ENCODE measurements at places on chromosomes 4 and X.

DNA sequence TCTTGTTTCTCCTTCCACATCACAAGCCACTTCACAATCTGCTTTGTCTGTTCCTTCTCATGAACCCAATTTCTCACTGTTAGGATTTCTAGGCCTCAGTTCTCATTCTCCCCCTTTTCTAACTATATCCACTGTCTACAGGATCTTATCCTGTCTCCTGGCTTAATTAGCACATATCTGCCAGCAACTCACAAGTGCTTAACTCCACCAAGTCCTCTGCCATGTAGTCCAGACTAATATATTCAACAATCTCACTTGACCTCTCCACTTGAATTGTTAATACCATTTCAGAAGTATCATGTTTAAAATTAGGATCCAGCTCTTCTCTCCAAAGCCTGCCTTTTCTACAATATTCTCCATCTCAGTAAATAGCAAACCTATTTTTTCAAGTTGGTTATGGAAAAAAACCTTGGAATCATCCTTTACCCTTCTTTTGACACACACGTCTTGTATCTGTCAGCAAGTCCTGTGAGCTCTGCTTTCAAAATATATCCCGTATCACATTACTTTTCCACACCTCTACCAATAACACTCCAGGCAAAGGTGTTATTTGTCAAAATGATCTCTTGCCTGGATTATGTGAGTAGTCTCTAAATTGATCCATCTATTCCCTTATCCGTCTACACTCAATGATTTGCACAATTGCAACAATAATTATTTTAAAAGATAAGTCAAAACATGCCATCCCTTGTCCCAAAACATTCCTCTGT is 127.2 kb upstream of the SLIT2 start:
- no peak for DNase-seq

- no peak for DNase-seq
Observed at GRCh38 chr4:78692822-78693170, 83.4 kb upstream of the BMP2K start.

DNA sequence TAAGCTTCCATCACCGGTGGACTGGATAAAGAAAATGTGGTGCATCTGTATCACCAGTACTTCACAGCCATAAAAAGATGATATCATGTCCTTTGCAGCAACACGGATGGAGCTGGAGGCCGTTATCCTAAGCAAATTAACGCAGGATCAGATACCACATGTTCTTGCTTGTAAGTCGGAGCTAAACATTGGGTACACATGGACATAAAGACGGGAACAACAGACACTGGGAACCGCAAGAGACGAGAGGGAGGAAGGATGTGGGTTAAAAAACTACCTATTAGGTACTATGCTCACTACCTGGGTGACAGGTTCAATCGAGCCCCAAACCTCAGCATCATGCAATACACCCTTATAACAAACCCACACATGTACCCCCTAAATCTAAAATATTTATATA is 16.3 kb upstream of the IDS start:
- DNase-seq, result no peak

DNA sequence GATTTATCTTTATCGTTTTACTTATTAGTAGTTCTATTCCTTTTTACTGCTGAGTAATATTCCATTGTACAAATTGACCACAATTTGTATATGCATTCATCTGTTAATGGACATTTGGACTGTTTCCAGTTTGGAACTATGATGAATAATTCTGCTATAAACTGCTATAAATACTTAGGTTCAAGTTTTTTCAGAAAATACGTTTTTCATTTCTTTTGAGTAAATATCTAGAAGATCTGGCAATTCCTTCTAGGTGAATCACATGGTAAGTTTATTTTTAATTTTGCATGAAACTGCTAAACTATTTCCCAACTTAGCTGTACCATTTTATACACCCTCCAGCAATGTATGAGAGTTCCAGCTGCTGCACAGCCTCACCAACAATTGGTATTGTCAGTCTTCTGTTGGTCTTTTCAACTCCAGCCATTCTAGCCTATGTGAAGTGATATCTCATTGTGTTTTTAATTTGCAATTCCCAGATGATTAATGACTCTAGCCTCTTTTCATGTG is 22.2 kb downstream of the LIN54 start:
- DNase-seq, result no peak

DNA sequence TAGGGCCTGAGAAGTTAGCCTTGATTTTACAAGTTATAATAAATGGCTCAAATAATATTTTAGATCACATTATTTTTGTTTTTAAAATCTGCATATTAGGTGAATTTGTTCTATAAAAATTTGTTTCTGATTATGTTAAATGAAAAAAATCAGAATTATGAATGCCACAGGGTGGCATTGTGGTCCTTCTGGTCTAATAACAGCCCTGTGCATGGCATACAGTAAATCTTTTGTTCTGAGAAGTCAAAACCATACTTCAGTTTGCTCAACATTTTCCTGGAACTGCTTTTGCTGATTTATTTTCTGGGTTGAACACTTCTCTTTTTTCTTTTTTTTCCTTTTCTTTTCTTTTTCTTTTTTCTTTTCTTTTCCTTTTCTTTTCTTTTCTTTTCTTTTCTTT is 101.0 kb upstream of the UBQLN2 start:
- no peak for DNase-seq

DNA sequence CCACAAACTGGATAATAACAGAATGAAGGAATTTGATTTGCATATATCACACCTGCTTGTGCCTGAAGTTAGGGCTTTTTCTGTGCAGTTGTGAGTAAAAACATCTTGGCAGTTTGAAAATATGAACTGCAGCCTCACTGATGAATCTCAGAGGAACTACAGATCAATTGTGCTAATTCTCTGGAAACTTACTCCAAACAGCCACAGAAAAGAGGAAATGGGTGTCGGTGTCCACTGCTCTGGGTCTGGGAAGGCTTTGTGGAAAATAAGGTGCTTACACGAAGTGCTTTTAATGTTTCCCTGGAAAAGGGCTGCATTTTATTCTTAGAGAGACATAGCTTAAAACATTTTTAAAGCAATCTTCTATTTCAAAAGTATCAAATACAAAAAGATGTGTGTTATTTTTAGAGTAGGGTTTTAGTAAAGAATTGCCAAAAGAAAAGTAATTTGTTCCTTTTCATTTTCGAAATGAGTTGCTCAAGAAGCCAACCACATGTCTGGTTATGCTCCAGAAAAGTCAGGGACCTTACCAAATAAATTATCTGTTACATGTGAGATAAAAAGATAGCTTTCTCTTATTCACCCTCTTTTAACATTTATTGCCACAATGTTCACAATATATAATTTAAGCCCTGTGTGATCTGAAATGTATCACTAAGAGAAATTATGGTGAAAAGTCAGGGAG is 240.1 kb downstream of the FRAS1 start:
- no peak for DNase-seq

DNA sequence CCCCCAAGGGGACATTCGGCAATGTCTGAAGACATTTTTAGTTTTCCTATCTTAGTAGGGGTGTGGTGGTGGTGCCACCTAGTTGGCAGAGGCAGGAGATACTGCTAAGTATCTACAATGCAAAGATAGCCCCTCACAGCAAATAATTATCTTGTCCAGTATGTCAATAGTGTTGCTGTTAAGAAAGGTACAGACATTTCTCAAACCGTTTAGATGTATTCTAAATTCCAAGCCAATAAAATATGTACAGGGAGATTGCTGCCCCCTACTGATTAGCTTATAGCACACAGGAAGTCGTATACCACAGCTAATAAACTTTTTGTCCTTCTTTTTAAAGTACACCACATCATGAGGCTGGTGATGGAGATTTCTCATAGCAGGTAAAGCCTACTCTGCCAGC is 260.5 kb downstream of the TMA16 start:
- DNase-seq, result no peak

GRCh38 chr4:8932884-8933283 is 61.2 kb upstream of the HMX1 start:
- DNase-seq, result no peak

- DNase-seq, result no peak
Observed at GRCh38 chrX:23575281-23575680, 92.0 kb upstream of the PRDX4 start.

- DNase-seq, result no peak
Observed at GRCh38 chr4:118942465-118942864, 53.8 kb downstream of the SYNPO2 start.

GRCh38 chr4:102809190-102809589 is 18.2 kb downstream of the UBE2D3 start:
- no peak for DNase-seq

- no peak for DNase-seq
Observed at GRCh38 chr4:118968005-118968404, 79.4 kb downstream of the SYNPO2 start.

DNA sequence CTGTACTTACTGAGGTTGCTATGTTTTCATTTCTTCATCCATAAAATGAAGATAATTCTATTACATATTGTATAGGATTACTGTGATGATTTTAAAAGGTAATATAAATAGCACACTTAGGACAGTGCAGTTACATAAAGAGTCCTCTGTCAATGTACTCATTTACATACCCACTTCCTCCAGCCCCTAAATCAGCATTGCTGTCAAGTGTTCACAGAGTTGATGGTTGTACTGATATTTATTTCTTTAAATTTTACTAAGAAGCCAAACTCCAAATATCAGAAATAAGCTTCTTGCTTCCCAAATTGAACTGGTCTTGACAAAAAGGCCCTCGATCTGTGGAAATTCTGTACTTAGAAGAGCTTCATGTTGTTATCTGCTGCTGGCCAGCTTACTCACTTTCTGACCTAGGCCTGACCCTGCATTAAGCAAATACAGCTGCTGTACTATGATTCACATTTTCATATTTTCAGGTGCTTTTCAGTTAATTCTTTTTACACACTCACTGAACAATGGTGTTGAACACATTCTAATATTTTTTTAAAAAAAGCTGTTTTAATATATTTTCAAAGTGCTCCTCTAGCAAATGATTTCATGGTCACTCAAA is 259.6 kb downstream of the UNC5C start:
- no peak for DNase-seq

GRCh38 chr4:85986266-85986665 is 373.6 kb downstream of the MAPK10 start:
- DNase-seq, result no peak

DNA sequence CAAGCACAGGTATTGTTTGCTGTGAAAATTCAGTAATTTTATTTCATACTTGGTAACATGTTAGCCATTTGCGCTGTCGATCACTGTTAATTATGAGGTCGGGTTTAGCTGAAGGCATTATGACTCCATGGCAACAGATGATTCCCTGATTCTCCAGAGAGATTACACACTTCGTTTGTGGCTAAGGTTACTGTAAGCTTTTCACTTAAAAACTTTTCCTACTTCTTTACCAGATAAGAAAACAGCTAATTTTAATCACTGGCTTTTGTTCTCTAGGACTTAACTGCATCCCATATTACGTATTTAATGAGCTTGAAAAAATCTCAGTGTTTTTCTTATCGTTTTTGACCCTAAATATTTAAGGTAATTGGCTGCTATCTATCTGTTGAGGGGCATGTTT is 2.1 kb downstream of the GSTCD start:
- DNase-seq, result no peak

Measured in activated CD8-positive, alpha-beta memory T cell treated with anti-CD3 and anti-CD28 coated beads for 1 hour (primary cell).